ENCODE measurements at places on chromosomes 5 and 9.

DNA sequence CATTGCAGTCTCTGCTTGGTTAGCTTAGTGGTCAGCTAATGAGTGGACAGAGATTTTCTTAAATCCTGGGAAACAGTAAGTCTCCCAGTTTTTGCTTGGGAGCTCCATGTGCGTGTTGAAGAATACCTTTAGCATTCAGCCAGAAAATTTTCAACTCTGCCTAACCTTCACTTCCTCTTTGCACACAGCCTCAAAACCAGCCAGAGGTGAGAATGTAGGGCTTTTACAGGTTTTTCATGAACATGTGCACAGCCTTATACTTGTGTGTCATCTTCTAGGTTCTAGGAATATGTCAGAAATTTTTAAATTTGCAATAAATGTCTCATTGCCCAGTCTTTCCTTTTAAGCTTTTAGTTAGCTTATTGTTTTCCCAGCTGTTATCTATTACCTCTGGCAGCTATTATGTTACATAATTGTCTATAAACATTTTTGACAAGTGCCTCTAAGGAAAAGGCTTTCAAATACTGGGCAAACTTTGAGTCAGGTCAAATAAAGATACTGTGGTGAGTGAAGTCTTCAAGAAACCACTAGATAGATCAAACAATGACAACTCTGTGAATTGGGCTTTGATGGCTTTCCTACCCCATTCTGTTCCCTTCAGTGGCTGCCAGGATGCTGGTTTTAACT is 12.7 kb downstream of the ADGRV1 start:
- DNase-seq: no peak

GRCh38 chr9:9560382-9561035 is 1052.3 kb downstream of the PTPRD start:
- DNase-seq: no peak

- DNase-seq: no peak
These were observed 326.5 kb downstream of the CAAP1 start for GRCh38 chr9:26566141-26566540.

DNA sequence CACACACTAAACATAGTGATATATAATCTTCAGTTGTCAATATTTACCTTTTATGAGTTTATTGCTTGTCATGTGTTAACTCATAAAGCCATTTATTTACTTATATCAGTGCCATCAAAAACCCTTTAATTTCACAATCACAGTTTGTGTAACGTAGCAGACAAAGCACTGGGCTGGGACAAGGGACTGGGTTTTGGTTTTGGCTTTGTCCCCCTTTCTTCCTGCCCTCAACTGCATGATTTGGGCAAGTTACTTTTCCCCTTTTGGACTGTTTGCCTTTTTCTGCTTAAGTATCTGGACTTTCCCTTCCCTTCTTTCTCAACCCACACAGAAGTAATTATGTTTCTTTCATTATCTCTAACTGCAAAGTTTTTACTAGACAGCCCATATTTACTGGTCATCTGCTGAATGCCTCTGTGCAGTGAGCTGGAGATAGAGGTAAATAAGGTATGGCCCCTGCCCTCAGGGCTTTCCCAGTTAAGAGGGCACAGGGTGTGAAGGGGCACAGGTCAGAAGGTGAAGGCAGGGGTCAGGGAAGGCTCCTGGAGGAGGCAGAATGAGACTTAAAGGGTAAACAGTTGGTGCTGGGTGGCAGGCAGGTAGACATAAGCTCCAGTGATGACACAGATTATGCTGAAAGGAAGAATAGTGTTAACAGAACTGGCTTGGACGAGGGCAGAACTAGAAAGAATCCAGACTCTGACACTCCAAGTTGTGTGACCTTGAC is 14.8 kb upstream of the NR3C1 start:
- no peak for DNase-seq

GRCh38 chr9:109086221-109086620 is 33.5 kb downstream of the TMEM245 start:
- no peak for DNase-seq

GRCh38 chr9:78296201-78296892 is 578 bp upstream of the PSAT1 start:
- peak; percentile 57 for DNase-seq

- peak; percentile 46 for DNase-seq
These were observed 6.1 kb upstream of the ZNF79 start for GRCh38 chr9:127418037-127418471.

- DNase-seq: no peak
These were observed 284.9 kb downstream of the BNC2 start for GRCh38 chr9:16585591-16585990.

GRCh38 chr9:71270554-71270953 is 149.1 kb upstream of the TRPM3 start:
- DNase-seq: no peak

DNA sequence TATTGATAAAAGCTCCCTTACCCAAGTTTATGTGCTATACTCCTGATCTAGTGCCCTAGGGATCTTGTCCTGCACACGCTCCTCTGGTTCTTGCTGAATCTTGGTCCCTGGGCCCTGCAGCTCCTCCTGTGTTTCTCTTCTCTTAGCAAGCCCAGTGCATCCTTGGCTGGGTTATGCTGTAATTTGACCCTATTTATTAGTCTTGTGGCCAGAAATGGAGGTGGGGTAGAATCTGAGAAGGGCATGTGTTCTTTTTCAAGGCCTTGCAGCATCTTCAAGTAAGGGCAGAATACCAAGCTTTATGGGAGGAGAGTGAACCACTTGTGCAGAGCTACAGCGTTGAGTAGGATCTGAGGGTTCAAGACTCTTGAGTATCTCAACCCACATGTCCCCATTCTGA is 366.8 kb downstream of the FAM170A start:
- no peak for DNase-seq

DNA sequence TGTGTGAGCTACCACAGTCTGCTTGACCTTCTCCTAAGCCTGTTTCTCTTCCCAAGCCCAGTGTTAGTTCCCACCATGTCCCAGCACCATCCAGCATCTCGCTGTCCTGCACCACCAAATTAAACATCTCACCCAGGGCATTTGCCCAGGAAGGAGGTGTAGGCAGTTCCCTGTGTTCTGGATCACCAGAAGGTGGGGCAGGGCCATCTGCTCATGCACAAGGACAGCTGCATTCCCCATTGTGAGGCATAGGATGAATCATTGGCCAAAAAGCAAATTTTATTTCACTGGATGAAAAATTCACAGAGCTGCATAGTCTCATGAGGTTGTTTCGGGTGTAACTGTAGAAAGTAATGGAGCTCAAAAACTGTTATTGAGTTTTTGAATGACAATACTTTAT is 89.5 kb upstream of the GRIA1 start:
- DNase-seq: no peak

DNA sequence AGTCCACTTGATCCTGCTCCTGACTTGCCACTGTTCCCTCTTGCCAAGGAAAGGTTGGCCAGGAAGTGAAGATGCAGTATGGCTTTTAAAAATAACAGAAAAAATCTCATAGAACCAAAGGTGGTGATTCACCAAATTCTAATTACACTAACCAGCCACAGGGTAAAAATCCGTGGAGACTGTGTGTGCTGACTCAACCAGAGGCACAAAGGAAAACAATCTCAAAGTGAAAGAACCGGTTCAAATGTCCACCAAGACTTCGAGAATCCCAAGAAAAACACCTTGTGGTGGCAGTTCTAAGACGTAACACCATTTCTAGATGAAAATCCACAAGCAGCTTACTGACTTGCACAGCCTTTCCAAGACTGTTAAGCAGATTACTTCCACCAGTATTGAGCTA is 279.1 kb downstream of the TLE1 start:
- peak; percentile 55 for DNase-seq

GRCh38 chr9:121818841-121819427 is 167.5 kb downstream of the DAB2IP start:
- DNase-seq: no peak

DNA sequence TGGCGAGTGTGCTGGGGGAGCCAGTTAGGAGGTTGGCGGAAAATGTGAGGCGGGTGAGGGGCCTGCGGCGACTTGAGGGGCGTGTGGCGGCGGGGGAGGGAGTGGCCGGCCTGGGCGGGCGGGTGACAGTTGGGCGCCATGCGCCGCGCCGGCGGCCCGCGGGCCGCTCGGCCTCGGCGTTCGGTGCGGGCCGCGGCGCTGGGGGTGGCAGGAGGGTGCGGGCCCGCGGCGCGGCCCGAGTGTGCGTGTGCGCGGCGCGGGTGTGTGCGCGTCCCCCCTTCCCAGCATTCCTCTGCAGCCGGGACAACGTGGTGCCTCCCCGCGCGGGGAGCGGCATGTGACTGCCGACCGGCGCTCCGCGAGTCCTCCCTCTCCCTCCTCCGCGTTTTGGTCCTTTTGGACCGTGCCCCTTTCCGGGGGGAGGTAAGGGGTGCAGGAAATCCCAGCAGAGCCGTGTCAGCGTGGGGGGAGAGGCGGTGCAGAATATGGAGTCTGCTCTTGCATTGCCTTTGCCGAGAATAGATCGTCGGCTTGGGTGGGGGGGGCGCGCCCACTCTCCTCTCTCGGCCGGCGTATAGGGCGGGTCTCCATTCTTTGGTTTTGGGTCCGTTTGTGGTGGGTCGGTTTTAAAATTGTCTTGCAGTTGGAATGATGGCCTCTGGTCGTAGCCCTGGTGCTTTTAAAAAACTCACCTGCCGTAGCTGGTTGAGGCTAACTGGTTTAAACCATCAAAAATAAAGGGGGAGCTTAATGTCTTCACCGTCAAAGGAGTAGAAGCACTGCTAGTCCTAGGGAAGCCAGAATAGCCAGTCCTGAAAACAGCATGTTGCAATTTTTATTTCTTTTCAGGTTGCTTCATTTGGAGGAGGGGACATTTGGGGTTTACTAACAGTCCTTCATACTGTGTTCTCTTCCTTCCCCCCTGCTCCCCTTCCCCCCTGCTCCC is 2.0 kb downstream of the LARP1 start:
- DNase-seq: peak; percentile 25

DNA sequence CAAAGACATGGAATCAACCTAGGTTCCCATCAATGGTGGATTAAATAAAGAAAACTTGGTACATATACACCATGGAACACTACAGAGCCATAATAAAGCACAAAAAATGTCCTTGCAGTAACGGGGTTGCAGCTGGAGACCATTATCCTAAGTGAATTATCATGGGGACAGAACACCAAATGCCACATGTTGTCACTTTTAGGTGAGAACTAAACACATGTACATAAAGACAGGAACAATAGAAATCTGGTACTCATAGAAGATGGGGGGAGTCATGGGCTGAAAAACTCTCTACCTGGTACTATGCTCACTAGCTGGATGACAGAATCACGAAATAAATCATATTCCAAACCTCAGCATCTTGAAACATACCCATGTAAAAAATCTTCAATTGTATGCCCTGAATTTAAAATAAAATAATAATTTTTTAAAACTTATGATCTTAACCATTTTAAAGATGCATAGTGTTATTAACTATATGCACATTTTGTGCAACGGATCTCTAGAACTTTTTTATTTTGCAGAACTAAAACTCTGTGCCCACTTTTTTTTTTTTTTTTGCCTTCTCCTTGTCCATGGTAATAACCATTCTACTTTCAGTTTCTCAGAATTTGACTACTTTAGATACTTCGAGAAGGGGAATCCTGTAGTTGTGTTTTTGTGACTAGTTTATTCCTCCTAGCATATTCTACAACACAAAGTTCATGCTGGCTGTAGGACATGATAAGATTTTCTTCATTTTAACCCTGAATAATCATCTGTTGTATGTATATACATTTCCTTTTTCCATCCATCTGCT is 1081.6 kb upstream of the ACO1 start:
- peak; percentile 4 for DNase-seq

GRCh38 chr5:11384441-11385250 is 519.6 kb downstream of the CTNND2 start:
- no peak for DNase-seq

GRCh38 chr9:36940881-36941280 is 93.2 kb downstream of the PAX5 start:
- no peak for DNase-seq
